ENCODE measurements at places on chromosomes 1 and 21.
A peak's percentile ranks its signal among the peaks of the same experiment; 100 is the strongest.

DNA sequence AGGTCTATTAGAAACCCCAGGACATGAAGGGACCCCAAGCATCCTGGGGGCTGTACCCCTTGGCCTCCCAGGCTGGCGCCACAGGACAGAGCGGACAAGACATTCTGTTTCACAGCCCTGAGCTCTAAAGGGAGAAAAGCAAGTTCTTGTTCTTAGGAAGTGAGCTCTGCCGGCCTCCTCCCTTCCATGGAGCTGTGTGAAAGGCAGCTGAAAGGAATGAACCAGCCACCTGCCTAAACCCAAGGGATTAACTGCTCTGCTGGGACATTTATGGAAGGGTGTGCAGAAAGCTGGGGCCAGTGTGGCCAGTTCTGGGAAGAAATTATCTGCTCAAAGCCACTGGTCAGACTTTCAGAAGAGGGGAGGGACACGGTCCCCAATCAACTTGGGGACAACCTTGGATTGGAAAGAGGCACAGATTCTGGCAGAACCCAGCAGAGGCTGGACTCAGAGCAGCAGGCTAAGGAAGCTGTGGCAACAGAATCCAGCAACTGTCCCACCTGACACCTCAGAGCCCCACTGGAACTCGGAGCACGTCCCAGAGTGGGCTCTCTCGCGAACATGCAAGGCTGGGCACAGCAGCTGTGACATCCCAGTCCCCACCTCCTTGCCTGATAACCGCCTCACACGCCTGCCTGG is 2.1 kb downstream of the KLHL21 start:
- no peak for DNase-seq

DNA sequence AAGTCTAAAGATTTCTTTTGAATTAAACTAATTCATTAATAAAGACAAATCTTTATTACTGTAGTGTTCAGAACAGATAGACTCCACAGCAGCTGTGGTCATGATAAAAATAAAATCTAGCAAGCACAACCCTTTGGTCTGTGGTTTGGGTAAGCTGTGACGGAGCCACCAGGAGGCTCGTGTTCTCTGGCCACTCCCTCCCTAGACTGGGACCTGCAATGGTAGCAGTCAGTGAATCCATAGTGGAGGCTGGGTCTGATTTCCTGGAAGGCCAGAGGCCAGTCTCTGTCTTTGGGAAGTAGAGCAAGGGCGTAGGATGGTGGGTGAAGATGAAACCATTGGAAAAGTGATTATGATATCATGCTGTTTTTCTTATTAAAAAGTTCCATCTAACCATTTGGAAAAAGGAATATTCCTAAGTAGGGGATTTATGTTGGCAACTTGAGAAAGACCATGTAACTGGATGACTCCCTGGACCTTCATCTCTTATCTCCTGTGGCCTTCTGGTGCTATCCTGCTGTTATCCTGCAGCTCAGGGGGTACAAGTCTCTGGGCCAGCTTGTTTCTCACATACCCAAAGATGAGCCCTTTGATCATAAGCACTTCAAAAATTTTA is 39.0 kb downstream of the TENT5C start:
- DNase-seq: no peak

GRCh38 chr1:111656086-111657017 is 36.8 kb downstream of the RAP1A start:
- no peak for DNase-seq

DNA sequence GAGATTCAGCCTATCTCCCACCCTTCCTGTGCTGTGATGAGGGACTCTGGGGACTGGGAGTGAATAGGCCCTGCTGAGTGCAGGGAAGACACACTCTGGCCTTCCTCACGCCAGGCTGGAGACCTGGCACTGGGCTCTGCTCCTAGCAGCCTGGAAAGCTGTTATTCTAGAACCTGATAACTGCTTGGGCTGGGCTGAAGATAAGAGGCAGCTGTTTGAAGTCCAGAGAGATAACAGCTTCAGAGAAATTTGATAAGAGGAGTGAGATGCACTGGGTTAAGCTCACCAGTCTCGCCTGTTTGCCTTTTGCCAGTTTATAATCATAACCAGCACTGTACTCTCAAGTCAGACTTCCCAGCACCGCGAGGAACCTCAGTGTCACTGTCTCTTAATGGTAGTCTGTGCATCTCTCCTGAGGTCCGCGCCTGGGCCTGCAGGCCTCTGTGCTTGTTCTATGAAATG is 46.6 kb upstream of the GPR37L1 start:
- no peak for DNase-seq

DNA sequence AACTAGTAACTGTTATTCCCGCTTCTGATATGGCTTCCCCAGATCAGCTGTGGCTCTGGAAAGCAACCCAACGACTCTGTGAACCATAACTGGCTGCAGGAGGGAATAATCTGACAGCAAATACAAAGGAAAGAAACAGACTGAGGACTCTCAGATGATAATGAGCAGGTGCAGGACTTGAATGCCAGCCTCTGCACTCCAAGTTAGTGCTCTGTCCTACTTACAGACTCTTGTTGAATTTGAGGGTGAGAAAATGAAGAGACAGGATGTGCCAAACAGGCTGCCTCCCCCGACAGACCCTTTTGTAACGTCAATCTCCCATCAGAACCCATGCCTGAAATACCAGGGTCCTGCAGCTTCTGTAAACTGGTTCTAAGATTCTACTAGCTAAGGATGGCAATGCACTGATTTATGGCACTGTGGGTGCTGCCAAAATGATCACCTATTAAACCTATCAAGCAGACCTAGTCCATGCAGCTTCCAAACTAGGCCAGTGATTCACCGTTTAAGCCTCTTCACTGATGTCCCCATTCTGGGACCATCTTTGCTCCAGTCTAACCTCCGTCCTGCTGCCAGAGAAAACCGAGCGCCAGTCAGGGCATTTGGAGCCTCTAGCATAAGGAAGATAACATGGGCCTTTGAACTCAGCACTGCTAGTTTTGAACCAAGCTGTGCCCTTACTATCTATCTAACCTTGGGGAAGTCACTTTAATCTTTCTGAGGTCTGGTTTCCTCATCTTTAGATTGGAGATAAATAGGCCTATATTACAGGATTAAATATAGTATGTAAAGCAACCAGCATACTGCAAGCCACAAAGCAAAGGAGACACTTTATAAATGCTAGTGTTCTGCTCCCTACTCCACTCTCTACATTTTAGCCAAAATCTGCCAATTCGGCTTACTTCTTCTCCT is 4.8 kb downstream of the MKNK1 start:
- DNase-seq: no peak

GRCh38 chr1:20110679-20111078 is 8.7 kb downstream of the PLA2G2D start:
- no peak for DNase-seq

- no peak for DNase-seq
These were observed 15.0 kb downstream of the SNX27 start for GRCh38 chr1:151626740-151627334.

- DNase-seq: no peak
These were observed 1.4 kb upstream of the MAD2L2 start for GRCh38 chr1:11682287-11682771.

GRCh38 chr1:23475134-23475628 is 8.8 kb downstream of the ASAP3 start:
- no peak for DNase-seq

GRCh38 chr1:244460197-244460596 is 876 bp upstream of the CATSPERE start:
- no peak for DNase-seq

GRCh38 chr1:5933676-5934057 is 58.6 kb downstream of the NPHP4 start:
- no peak for DNase-seq

- no peak for DNase-seq
These were observed 9.1 kb downstream of the LMNA start for GRCh38 chr1:156123356-156124196.

GRCh38 chr1:8962812-8963530 is 17.3 kb downstream of the CA6 start:
- no peak for DNase-seq

GRCh38 chr1:113210248-113210647 is 137.2 kb downstream of the LRIG2 start:
- DNase-seq: no peak

DNA sequence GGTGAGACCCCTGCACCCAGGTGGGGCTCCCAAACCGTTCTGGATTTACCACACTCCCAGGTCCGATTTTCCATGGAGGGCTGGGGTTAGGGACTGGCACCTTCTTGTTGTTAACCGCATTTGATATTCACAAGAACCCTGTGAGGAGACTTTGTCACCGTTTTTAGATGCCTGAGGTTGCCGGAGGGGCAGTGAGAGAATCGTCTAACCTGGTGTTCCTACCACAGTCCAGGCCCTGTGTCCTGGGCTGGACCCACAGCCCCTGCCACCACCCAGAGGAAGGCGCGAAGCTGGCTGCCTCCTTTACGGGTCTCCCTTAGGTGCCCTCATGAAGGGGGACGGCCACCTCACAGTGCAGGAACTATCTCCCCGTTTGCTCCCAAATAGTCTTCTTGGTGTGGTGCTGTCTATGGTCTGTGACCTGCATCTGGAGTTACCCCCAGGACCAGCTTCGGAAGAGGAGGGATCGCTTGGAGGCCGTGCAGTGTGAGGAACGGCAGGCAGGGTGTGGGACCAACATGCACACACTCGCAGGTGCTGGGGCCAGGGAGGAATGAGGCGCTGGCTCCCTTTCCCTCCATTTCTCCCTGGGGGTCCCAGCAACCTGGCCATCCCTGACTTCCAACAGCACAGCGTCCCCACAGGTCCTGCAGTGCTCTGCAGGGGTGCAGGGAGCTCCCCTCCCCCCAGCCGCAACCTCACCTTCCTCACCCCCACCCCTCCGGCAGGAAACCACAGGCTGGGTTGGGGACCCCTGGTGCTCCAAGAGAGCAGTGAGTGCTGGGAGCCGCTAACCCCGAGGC is 7.0 kb downstream of the SIM2 start:
- DNase-seq: no peak

GRCh38 chr1:155126556-155127104 is 1.0 kb upstream of the EFNA1 start:
- DNase-seq: peak; percentile 35

- DNase-seq: no peak
These were observed 39.4 kb downstream of the PLXNA2 start for GRCh38 chr1:208204779-208205178.

GRCh38 chr1:115242543-115242942 is 95.5 kb downstream of the NGF start:
- DNase-seq: no peak

DNA sequence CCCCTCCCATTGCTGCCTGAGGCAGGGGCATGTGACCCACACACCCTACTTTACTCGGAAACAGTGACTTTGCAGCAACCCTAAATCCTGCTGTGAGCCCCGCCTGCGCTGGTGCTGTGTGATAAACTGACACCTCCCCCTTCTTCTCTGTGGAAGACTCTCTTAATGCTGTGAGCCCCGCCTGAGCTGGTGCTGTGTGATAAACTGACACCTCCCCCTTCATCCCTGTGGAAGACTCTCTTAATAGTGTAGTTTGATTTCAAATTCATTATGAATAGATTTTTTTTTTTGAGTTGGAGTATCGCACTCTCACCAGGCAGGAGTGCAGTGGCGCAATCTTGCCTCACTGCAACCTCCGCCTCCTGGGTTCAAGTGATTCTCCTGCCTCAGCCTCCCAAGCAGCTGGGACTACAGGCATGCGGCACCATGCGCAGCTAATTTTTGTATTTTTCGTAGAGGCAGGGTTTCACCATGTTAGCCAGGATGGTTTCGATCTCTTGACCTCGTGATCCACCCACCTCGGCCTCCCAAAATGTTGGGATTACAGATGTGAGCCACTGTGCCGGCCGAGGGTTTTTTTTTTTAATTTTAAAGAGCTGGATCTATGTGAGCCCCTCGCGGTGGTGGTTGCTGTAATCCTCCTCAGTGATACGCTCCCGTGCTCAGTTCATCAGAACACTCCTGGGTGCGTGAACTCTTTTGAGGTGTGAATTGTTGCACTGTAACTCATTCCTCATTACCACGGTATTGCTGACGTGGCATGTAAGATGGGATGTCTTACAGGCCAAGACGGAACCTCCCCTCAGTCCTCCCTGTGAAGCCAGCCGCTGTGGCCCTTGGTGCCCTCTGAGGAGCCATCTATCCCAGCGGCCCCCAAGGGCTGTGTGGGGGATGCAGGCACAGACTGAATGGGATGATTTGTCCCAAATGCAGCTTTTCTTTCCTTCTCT is 60.3 kb downstream of the GALNT2 start:
- DNase-seq: no peak

GRCh38 chr1:18953731-18954231 is 2.7 kb downstream of the IFFO2 start:
- no peak for DNase-seq

- no peak for DNase-seq
These were observed 741.4 kb downstream of the KCNT2 start for GRCh38 chr1:195866781-195867222.

DNA sequence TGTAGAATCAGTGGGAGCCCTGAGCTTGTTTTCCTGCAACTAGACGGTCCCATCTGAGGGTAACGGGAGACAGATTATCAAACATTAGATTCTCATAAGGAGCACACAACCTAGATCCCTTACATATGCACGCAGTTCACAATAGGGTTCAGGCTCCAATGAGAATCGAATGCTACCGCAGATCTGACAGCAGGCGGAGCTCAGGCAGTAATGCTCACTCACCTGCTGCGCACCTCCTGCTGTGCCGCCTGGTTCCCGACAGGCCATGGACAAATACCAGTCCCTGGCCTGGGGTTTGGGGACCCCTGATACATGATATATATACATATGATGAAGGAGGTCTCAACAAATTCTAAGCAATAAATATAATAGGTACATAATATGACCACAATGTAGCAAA is 19.7 kb upstream of the SMIM12 start:
- DNase-seq: no peak

DNA sequence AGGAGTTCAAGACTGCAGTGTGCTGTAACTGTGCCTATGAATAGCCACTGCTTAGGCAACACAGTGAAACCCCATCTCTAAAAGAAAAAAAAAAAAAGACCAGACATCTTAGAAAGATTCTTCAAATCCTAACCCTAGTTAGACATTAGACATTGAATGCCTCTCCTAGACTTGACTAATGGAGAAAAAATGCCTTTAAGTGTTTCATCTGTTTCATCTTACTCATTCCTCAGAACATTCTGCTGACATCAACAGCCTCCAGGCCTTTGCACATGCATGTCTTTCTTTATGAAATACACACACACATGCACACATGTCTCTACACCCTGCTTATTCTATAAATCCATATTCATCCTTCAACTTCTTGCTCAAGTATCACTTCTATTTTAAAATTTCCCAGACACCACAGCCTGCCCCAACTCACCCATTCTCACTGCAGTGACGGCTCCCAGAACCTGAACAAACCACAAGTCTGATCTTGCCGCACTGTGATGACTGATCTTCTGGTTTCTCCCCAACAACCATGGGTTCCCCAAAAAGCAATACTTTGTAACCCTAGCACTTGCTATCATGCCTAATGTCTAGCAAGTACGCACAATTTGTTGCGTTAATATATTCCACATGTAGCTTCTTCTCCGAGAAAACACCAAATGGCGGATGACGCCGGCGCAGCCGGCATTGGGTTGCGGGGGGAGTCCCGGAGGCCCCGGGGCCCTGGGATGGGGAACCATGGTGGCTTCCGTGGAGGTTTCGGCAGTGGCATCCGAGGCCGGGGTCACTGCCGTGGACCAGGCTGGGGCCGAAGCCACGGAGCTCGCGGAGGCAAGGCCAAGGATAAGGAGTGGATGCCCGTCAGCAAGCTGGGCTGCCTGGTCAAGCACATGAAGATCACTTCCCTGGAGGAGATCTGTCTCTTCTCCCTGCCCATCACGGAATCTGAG is 37.4 kb downstream of the LRRC52 start:
- no peak for DNase-seq
